SJSA1 (cell line): ENCODE measurements at places on chromosomes 5 and 9.

- DNase-seq: no peak
Observed at GRCh38 chr5:18299166-18299565, 664.9 kb downstream of the TAF11L14 start.

- DNase-seq: no peak
Observed at GRCh38 chr9:137116027-137116507, 1.5 kb upstream of the DPP7 start.

DNA sequence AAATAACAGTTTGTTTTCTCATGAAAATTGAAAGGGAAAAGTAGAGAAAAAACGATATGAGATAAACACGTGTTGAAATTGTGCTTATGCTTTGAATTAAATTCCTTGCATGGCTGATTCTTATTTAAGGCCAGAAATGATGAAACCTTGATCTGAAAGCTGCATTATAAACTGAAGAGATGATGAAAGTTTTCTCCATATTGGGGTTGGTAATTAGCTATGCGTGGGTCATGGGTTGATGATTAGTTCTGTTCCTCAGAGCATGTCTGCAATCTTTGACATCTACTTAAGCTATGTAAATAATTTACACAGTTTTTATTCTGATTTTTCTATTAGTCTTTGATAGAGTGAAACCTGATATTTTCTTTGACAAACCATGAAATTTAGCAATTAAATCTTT lies 264.1 kb downstream of the CD180 start:
- DNase-seq: no peak

- no peak for DNase-seq
Observed at GRCh38 chr5:172371684-172372083, 82.6 kb downstream of the SH3PXD2B start.

GRCh38 chr9:83670381-83670780 lies 37.4 kb downstream of the UBQLN1 start:
- no peak for DNase-seq

GRCh38 chr9:94909250-94909894 lies 182.9 kb downstream of the AOPEP start:
- DNase-seq: no peak

GRCh38 chr5:133888625-133888991 lies 79.8 kb downstream of the C5orf15 start:
- DNase-seq: no peak

DNA sequence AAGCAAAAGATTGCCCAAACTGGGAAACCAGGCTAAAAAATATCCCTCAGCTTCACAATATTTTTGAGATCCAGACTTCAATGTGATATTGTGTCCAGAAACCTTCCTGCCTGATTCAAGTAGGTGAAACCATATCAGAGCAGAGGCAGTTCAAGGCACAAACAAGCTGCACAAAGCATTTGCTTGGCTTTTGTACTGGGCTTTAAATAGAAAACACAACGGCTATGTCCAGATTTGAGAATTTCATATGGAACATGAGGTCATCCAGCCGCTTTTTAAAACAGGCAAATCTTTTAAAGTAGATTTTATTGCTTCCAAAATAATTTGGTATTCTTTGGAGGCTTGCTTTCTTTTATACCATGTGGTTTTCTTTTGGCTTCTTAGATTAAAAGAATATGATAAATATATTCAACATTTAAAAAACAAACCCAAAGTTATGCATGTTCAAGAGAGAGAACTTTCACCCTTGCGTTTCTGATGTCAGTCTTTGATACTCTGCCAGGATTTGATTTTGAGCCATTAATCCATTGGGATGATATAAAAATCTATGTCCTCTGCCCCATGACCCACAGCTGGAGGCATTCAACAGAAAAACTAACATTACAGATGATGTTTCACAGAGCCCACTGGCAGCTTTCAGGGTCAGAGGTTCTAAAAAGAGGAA lies 29.0 kb upstream of the CCDC112 start:
- DNase-seq: no peak

- DNase-seq: no peak
Observed at GRCh38 chr5:138901716-138902115, 26.6 kb upstream of the LRRTM2 start.

DNA sequence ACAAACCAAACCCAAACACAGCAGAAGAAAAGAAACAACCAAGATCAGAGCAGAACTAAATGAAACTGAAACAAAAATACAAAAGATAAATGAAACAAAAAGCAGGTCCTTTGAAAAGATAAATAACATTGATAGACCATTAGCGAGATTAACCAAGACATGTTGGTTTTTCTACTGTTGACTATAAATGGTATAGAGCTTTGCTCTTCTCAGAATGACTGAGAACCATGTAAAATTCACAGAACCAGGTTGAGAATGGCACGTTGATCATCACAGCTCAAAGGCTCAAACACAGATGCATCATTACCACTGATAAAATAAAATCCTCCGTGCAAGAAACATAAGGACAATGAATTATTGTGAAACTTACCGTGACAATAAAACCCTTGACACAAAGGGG lies 105.2 kb downstream of the MARCHF11 start:
- no peak for DNase-seq

DNA sequence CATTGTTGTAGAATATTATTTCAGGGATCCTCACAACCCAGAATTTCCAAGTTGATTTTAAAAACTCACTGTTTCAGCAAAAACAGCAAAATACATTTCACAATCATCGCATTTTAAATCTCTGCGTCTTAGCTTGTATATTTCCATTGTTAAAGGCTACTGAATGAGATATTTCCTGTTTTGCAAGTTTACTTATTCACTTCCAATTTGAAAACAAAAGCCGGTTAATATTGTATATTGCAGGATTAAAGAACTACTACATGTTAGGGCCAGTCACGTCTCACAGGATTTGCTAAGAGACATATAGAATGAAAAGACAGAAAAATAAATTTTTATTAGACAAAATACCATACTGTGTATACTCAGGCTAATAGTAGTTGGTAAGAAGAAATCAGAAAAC lies 395.9 kb upstream of the CDH9 start:
- DNase-seq: no peak

GRCh38 chr9:97905228-97905627 lies 17.1 kb downstream of the TRMO start:
- no peak for DNase-seq

- peak; percentile 72 for DNase-seq
Observed at GRCh38 chr5:134586866-134587524, 45.6 kb downstream of the SAR1B start.

DNA sequence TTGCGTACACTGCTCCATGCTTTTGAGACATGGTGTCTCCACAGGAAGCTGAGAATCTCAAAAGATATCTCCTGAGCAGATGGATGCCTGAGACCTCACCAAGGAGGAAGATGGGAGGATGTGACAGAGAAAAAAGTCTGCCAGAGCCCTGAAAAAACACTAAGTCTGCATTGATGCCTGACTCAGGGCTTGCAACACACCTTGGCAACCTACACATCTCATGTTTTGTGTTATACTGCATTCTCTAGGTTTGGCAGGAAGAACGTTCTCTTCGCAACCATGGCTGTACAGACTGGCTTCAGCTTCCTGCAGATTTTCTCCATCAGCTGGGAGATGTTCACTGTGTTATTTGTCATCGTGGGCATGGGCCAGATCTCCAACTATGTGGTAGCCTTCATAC lies 19.2 kb downstream of the SLC22A4 start:
- no peak for DNase-seq

DNA sequence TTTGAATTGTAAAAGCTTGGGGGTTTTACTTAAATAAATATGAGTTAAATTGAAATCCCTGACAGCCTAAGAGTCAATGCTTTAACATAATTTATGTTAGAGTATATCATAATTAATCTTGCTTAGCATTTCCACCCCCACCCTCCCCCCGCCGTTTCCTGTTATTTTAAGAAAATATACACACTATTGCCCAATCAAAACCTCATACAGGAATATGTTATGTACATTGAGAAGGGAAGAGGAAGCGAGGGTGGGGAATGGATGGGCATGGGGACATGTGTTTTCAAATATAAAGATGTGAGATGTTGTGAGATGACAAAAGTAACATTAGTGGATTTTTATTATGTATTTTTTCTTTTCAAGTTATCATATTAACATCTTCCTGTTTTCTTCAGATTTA lies 561.1 kb upstream of the MEF2C start:
- DNase-seq: no peak

- no peak for DNase-seq
Observed at GRCh38 chr5:33316773-33317172, 124.0 kb upstream of the TARS1 start.

GRCh38 chr9:6383551-6384225 lies 29.3 kb upstream of the UHRF2 start:
- no peak for DNase-seq

DNA sequence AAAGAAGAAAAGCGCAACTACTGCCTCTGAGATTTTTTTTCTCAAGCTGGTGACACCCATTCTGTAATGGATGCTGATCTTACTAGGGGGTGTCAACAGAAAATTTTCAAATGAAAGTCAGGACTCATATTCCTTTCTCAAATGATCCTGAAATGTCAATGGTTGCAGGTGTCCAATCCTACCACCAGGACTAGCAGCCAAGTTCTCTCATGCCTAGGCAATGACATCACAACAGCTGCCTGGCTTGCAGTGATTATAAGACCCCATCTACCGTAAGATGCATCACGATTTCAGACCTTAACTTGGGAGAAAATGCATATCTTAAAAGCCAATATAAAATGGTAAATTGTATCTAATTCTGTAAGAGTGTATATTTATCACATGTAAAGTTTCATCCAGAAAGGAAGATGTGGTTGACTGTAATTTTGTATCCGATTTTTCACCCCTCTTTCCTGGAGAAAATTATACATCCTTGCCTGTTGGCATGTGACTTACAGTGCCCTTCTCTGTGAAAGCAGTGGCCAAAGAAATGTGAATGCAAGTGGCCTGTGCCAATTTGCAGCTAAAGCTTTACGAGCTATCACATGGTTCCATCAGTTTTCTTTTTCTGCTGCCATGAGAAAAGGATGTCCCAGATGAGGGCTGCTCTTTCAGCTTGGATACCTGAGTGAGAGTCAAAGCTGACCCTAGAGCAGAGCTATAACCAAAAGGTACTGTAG lies 104.4 kb downstream of the DENND1A start:
- DNase-seq: no peak

- no peak for DNase-seq
Observed at GRCh38 chr5:10331341-10331796, 22.1 kb upstream of the MARCHF6 start.

DNA sequence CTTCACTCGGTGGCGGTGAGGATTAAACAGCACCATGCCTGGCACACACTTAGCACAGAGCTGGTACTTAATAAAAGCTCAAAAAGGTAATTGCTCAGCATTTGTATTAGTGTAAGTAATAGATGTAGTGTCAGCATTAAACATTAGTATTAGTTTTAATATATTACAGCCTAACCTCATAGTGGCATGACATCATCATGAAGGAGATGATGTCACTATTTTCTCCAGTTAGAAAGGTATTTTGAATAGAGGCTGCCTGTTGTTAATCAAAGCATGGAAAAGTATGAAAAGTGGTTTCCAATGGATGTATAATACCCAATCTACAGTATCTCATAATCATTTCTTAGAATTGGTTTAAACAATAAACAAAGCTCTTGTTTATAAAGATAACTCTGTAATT lies 49.0 kb upstream of the FSTL4 start:
- no peak for DNase-seq

GRCh38 chr9:79945016-79945415 lies 373.3 kb downstream of the TLE4 start:
- DNase-seq: no peak

GRCh38 chr5:11363631-11364178 lies 540.5 kb downstream of the CTNND2 start:
- no peak for DNase-seq

DNA sequence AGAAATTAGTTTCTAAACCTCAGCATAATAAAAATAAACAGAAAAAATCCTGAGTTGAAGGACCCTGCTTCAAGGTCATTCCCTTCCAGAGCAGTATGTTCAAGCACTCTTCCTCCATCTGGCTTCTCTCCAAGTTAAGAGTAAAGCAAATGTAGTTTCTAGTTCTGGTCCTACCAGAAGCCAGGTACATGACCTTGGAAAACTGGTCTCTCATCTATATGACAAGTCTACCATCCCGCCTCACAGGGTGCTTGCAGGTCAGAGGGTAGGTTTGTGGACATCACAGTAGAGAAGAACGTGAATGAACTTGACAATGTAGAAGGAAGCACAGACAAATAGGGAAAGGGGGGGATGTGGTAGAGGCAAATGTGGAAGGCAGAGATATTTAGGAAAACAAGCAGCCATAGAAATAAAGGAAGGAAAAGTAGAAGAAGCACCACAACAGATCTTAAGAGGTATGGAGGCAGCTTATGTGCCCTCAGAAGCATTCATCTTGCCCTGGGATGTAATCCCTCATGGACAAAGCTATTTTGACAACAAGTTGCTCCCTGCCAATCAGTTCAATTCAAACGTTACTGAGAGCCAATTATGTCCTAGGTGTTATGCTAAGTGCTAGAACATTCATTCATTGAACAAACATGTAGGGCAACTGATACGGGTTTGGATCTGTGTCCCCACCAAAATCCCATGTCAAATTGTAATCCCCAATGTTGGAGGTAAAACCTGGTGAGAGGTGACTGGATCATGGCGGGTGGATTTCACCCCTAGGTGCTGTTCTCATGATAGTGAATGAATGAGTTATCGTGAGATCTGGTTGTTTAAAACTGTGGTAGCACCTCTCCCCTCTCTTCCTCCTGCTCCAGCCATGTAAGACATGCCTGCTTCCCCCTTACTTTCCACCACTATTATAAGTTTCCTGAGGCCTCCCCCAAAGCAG lies 23.7 kb upstream of the CTNNAL1 start:
- no peak for DNase-seq

GRCh38 chr5:155017610-155018009 lies 4.1 kb downstream of the KIF4B start:
- DNase-seq: no peak

DNA sequence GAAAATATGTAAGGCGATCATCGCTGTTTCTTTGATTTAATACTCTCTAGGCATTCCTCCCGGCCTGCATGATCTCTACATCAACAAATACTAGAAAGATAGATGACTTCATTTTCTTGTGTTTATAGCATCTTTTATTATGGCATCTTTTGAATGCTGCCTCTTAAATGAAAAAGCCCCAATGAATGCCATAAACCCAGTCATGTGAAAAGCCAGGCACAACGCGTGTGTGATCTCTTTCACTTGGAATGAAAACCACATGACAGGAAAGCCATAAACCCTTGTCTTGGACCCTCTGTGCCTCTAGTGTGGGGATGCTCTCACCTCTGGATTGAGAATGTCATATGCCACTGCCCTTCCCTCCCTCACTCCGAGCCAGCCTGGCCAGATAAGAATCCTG lies 476.2 kb downstream of the SEMA5A start:
- DNase-seq: peak; percentile 76

- DNase-seq: peak; percentile 100
Observed at GRCh38 chr5:142445266-142445665, 120.4 kb upstream of the SPRY4 start.

GRCh38 chr9:108844856-108845255 lies 10.9 kb downstream of the ACTL7B start:
- no peak for DNase-seq

- no peak for DNase-seq
Observed at GRCh38 chr9:76644171-76644570, 120.1 kb upstream of the PCA3 start.

GRCh38 chr5:119016125-119016774 lies 27.9 kb upstream of the DTWD2 start:
- DNase-seq: no peak

- no peak for DNase-seq
Observed at GRCh38 chr9:69582018-69582417, 90.2 kb downstream of the APBA1 start.
